T47D (cell line): ENCODE measurements at places on chromosomes 6 and 20.
A peak's percentile ranks its signal among the peaks of the same experiment; 100 is the strongest.

- DNase-seq, result no peak
Observed at GRCh38 chr6:195861-196360, 96.4 kb upstream of the DUSP22 start.

DNA sequence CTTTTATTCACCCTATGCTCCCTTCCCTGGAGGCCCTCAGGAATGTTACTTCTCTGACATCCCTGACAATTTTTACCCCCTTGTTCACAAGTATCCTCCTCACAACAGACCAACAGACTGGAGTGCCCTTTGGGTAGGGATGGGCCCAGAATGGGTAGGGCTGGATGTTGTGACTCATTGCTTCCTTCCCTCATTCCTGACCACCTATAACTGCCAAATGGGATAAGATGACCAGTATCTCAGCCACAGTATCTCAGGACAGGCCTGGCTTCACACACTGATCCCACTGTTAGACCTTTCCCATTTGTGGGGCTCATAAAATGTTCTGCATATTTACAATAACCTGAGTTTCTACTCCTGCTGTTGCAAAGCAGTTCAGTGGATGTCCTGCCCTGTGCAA, 223.0 kb upstream of the LRFN2 start:
- no peak for DNase-seq

DNA sequence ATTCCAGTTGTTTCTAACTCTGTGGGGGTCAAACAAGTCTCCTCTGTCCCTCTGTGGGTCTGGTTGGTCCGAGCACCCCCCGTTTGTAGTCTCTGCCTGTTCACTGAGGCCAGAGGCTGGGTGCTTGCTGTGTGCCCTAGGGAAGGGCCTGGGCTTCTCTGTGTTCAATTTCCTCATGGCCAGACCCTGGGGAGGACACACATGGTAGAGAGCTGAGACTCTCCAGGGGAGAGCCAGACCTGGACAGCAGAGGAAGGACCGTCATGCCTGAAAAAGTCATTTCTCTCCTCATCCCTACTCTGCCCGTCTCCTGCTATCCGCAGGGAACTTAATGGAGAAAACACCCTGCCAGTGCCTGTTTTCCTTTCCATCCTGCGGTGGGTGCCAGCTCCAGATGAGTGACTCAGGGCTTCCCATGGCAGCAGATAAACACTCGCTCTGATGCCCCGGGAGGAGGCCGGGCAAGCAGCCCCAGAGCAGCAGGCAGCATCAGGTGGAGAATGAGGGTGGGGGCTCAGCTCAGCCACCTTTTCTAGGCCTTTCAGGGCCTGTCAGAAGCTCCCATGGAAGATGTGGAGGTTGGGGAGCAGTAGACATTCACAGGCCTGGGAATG, 51.9 kb downstream of the SNAI1 start:
- no peak for DNase-seq

GRCh38 chr20:33531047-33531877, 41.4 kb downstream of the CBFA2T2 start:
- DNase-seq, result no peak

DNA sequence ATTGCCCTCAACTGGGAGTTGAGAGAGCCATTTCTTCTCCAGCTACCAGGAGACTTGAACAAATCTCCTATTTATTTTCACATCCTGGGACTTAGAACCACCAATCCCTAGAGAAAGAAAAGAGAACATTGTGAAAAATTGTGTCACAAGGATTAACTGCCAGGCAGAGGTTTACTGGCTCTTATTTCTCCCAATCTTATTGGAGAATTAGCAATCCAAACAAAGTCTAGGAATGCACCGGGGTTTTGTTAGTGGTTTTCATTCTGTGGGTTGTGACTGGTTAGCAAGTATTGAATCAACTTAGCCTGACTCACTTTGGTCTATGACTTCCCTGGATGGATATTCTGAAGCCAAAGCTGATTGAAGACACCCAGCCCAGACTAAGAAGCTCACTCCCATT, 21.2 kb upstream of the ENPP5 start:
- DNase-seq, result no peak

- DNase-seq, result no peak
Observed at GRCh38 chr6:135814043-135814442, 37.5 kb upstream of the PDE7B start.

- DNase-seq, result peak; percentile 18
Observed at GRCh38 chr6:43912598-43913371, 142.8 kb downstream of the VEGFA start.

GRCh38 chr6:27128311-27129094, 119.0 kb upstream of the PRSS16 start:
- DNase-seq, result no peak

DNA sequence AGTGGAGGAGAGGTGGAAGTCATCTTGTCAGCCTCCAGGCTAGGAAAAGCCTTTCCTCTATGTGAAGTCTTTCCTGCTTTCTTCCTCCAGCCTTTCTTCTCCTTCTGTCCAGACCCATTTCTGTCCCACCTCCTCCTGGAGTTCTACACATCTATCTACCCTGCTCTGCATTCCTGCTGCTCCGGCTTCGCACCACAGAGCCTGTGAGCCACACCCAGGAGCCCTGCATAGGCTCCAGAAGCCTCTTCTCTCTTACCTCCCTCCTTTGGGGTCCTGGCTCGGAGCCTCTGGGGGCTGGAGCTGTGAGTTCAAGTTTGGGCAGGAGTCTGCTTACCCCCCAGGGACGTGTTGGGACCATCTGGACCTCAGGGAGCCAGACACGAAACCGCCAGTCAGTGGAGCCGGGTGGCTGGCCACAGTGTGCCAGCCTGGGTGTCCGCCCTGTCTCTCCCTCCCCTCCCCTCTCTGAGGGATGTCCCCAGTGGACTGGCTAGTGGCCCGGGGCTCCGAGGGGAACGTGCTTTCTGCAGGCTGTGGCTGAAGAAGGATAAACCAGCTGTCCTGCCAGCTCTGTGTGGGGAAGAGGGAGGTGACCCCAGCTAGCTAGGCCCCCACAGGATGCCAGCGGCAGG, 99.2 kb downstream of the VEGFA start:
- no peak for DNase-seq
